ENCODE measurements at places on chromosomes 11 and 22.

DNA sequence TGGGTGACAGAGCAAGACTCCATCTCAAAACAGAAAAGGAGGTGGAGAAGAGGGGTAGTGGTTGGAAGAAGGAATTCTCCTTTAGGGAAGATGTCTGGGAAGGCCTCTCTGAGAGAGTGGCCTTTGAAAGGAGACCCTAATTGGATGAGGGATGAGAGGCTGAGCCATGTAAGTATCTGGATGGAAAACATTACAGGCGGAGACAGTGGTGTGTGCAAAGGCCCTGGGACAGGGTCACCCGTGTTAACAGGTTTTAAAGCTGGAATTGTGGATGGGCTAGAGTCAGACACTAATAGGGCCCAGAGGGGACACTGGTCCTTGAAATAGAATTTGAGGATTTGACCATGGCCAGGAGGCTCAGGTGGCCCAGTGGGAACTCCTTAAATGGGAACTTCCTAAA is 10.4 kb downstream of the SNAP29 start:
- DNase-seq = no peak

GRCh38 chr11:103539166-103539565 is 429.9 kb downstream of the DYNC2H1 start:
- DNase-seq = no peak

GRCh38 chr11:68528630-68529029 is 68.1 kb downstream of the PPP6R3 start:
- DNase-seq = no peak

GRCh38 chr11:122214080-122214479 is 98.1 kb upstream of the BLID start:
- DNase-seq = no peak

GRCh38 chr11:46547579-46547978 is 46.2 kb downstream of the AMBRA1 start:
- no peak for DNase-seq

DNA sequence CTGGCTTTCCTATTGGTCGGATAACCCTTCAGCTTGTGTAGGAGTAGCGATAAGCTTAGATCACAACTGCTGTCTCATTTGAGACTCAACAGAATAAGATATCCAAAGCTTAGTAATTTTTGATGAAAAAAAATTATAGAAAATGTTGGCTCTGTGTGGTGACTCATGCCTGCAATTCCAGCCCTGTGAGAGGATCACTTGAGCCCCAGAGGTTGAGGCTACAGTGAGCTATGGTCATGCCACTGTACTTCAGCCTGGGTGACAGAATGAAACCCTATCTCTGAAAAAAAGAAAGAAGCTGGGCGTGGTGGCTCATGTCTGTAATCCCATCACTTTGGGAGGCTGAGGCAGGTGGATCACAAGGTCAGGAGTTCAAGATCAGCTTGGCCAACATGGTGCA is 55.6 kb upstream of the RRM1 start:
- DNase-seq = no peak

GRCh38 chr11:9120664-9121468 is 29.5 kb upstream of the SCUBE2 start:
- no peak for DNase-seq

- peak; percentile 25 for DNase-seq
Measured at GRCh38 chr11:77127920-77128691, at the start of gene MYO7A. MYO7A (plus strand) TSS chr11:77128246; CDS start chr11:77130635, 2,389 bp downstream.

- DNase-seq = no peak
Measured at GRCh38 chr22:34080433-34080832, 160.2 kb upstream of the LARGE1 start.

GRCh38 chr22:38436629-38437395 is 18.2 kb downstream of the KCNJ4 start:
- DNase-seq = no peak

GRCh38 chr11:3037040-3037944 is 19.9 kb downstream of the CARS1 start:
- peak; percentile 20 for DNase-seq

GRCh38 chr11:110538154-110538553 is 108.4 kb downstream of the FDX1 start:
- no peak for DNase-seq

- DNase-seq = no peak
Measured at GRCh38 chr22:47600281-47600680, 837.8 kb downstream of the TBC1D22A start.

DNA sequence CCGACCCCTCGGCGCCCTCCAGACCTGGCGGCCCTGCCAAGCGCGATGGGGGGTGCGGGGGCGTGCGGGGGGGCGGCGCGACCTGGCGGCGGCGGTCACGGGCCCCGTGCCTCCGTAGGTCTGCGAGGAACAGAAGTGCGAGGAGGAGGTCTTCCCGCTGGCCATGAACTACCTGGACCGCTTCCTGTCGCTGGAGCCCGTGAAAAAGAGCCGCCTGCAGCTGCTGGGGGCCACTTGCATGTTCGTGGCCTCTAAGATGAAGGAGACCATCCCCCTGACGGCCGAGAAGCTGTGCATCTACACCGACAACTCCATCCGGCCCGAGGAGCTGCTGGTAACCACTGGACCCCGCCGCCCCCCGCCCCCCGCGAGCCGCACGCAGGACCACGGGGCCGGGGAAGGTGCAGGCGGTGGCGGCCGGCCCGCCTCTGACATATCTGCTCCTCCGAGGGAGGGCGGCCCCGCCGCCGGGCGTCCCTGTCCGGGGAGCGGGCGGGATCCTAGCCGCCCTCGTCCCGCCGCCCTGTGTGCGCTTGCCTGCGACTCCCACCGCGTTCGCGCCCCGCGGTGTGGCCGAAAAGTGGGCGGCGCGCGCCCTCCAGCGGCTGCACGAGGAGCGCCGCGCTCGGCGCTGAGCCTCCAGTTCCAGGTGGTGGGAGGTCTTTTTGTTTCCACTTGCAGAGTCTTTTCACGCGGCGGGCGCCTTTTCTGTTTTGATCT is 2.1 kb downstream of the CCND1 start:
- DNase-seq = no peak

- no peak for DNase-seq
Measured at GRCh38 chr11:34238966-34239365, 118.8 kb downstream of the ABTB2 start.

- DNase-seq = no peak
Measured at GRCh38 chr11:126662035-126662790, 306.7 kb downstream of the ST3GAL4 start.

GRCh38 chr11:120810251-120810650 is 213.7 kb upstream of the TBCEL start:
- no peak for DNase-seq

GRCh38 chr11:61325649-61326414 is 7.1 kb downstream of the DDB1 start:
- no peak for DNase-seq

- no peak for DNase-seq
Measured at GRCh38 chr11:72330131-72330727, 86.3 kb upstream of the PHOX2A start.

GRCh38 chr22:44623771-44624510 is 78.1 kb upstream of the PRR5 start:
- no peak for DNase-seq

DNA sequence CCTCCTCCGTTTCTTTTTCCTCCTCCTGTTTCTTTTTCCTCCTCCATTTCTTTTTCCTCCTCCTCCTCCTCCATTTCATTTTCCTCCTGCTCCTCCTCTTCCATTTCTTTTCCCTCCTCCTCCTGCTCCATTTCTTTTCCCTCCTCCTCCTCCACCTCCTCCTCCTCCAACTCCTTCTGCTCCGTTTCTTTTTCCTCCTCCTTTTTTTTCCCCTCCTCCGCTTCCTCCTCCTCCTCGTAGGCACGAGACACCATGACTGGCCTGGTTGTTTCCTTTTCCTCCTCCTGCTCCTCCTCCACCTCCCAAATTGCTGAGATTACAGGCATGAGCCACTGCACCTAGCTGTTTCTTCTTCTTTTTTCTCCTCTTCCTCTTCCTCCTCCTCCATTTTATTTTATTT is 25.6 kb upstream of the DRICH1 start:
- DNase-seq = no peak

GRCh38 chr11:122979815-122980595 is 1.6 kb downstream of the BSX start:
- no peak for DNase-seq

DNA sequence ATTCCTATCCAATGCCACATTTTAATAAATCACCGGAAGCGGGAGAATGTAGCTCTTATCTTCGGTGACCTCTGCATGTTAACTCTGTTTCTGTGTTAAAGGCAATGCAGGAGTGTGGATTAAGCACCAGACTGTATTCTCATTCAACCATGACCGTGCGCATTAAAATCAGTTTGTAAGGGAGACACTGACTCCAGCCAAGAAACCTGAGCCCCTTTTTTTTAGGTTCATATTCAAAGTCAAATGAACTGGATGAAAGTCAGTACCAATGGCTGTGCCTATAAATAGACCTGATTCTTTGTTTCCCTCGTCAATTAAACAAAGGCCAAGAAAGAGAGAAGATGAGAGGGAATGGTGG is 32.2 kb downstream of the C11orf91 start:
- no peak for DNase-seq

DNA sequence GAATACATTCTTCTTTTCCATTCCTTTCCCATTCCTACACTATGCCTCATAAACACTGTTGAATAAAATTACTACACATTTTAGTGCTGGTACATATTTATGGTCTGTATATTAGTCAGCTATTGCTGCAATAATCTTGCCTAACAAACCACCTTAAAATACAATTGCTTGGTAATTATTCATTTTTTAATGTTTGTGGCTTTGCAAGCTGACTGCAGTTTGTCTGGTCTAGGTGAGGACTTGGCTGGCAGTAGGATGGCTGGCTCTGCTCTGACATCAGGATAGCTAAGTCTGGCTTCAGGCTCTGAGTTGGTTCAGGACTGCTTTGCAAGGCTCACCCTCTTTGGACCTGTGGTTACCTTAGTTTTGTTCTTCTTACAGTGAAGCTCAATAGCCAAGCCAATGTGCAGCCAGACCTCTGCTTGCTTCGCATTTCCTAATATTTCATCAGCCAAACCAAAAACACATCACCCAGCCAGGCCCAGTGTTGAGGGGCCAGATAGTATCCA is 913.4 kb upstream of the RAG2 start:
- no peak for DNase-seq

GRCh38 chr11:112694245-112694644 is 267.0 kb upstream of the NCAM1 start:
- DNase-seq = no peak
